ENCODE measurements at places on chromosomes 1 and 21.
A peak's percentile ranks its signal among the peaks of the same experiment; 100 is the strongest.

GRCh38 chr1:113657556-113658063, 101.7 kb downstream of the PHTF1 start:
- DNase-seq: no peak

- no peak for DNase-seq
Measured at GRCh38 chr1:63891060-63891690, 117.4 kb downstream of the ROR1 start.

DNA sequence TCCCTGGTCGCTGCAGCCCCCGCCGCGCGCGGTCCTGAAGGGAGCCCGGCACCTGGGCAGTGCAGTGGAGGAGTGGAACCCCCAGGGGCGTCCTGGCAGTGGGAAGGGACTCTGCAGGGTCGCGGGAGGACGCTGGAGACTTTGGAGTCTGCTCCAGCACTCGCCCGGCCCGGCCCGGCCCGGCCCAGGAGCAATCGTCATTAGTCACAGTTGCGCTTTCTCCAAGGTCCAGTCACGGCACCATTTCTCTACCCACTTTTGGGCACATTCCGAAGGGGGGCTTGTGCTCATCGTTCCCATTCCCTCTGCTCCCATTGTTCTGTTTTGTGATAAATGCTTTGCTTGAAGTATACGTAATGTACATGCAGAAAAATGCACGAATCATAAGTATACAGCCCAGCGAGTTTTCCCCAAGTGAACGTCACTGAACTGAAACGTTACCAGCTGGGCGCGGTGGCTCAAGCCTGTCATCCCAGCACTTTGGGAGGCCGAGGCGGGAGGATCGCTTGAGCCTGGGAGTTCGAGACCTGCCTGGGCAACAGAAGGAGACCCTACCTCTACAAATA, 999 bp downstream of the THAP3 start:
- peak; percentile 96 for DNase-seq

DNA sequence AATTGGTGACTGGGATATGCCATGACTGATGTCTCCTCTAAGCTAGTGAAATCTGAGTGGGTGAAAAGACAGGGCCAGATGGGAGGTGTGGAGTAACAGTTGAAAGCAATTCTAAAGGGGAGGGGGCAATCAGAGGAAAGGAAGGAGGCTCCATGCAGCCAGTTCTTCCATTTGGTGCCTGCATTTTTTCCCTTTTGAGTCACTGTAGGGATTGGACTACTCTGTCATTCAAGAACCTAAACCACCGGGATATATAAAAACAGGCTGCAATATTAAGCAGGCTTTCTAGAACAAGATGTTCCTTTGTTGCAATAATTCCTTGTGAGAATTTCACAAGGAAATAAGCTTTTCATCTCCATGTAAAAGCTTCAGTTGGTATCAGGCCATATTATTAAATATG, 18.3 kb downstream of the CLIC6 start:
- no peak for DNase-seq

DNA sequence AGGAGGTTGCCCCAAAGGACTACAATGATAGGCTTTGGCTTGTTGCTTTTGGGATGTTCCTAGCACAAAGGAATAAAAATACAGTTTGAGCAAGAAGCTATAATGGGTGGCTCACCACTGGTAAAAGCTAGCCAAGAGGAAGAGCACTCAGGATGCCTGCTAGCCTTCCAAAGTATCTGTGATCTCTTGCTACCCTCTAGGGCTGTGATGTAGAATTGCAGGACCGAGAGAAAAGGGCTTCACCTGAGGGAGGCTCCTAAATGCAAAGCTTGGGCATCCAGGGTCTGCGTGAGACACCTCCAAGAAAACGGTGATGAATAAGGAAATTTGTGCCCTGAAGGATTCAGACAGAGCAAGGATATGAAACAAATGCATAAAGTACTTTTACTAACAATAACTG, 17.7 kb downstream of the IVL start:
- DNase-seq: no peak
